ENCODE measurements at places on chromosomes 4 and X.

DNA sequence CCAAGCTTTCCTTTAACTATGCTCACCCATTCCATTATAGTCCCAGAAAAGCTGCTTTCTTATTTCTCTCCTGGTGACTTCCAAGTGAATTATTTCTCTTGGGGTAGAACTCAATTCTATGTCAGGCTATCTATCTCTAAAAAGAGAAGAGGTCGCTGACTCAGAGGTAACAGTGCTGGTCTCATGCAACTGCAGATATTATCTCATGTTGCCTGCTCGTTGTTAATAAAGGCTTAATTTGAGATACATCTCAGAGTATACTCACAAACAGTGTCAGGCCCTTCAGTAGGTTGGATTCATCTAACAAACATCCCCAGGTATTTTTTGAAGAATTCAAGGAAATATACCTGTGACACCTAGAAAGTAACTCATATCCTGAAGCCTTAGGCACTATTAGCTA, 2.7 kb downstream of the TMEM154 start:
- DNase-seq: no peak

DNA sequence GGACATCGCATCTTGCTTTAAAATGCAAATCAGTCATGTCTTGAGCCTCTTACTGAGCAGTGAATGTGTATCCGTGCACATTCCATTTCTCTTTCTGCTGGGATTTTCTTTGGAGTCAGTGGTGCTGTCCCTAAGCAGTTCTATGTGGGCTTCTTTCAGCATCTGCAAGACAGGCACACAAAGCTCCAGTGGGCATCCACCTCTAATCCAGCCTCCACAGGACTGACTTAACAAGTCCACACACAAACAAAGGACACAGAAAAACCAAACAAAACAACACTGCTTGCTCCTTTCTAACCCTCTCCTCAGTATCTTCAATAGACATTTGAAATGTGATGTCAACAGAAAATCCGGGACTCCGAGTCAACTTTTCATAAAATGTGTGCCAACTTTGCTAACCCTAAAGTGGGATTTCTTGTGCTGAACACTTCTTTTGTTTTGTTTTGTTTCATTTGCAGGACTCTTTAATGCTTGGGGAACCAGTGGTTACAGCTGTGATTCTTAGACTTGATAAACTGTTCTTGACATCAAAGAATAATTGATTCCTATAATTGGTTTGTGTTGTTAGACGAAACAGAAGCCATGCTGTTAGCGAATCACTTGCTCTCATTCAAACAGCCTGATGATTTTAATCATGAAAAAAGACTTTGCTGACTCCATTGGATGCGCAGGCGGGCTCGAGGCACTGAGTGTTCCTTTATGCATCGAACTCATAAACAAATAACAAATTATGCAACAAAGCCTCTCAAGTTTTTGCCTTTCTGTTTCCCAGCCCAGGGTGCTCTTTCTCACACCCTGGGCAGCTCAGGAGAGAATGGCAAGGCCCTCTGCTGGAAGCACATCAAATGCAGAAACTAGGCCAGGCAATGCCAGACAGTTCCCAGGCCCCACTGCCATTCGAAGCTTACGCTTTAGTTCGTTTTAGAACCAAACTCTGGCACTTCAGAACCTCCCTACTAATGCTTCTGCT, 20.1 kb downstream of the ETNPPL start:
- DNase-seq: no peak

DNA sequence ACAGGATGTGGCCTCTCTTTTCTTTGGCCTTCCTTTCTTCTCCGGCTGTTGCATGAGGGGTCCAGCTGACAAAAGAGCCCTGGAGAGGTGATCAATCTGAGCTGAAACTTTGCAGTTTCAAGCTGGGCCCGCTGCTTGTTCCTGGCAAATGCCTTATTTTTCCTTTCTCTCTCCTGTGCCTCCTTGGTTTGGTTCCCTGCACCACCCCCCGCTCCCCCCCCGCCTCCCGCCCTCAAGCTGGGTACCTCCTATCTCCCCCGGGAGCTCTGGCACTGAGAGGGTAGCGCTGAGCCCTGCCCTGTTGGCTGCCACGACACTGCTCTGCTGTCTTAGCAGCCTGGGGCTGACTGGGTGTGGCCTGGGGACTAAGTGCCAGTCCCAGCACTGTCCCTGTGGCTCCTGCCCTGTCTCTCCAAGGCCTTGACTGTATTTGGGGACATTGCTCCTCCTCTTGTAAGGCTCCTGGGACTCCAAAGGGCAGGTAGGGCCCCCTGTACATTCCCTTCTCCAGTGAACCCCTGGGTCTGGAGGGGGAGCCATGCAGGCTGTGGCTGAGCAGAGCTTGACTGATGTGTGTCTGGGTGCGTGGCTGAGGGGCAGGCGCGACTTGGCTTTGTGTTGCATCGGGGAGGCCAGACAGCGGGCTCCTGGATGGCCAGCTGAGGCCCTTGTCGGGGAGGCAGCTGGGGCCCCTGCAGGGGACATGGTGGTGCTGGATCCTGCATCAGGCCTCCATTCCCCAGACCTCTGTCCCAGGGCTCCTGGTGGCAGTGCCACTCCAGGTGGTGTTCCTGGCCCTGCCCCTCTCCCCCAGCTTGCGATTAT, 1.1 kb downstream of the PLXNA3 start:
- DNase-seq: no peak

GRCh38 chrX:25383196-25383595, 367.4 kb upstream of the ARX start:
- DNase-seq: no peak

DNA sequence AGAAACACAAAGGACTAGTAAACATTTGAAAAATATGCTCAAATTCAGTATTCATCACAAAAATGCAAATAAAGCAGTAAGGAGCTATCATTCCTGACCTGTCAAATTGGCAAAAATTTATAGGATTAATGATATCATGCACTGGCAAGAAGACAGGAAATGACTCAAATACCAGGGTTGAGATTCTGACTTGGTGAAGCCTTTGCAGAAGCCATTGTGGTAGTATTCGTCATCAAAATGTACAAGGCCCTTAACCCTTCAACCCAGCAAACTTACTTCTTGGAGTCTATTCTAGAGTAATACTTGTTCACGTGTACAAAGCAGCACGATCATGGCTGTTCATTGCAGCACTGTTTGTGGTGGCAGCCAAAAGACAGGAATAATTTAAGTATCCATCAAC, 132.4 kb downstream of the ENOX2 start:
- no peak for DNase-seq

GRCh38 chr4:122914292-122914904, 8.0 kb downstream of the NUDT6 start:
- no peak for DNase-seq

DNA sequence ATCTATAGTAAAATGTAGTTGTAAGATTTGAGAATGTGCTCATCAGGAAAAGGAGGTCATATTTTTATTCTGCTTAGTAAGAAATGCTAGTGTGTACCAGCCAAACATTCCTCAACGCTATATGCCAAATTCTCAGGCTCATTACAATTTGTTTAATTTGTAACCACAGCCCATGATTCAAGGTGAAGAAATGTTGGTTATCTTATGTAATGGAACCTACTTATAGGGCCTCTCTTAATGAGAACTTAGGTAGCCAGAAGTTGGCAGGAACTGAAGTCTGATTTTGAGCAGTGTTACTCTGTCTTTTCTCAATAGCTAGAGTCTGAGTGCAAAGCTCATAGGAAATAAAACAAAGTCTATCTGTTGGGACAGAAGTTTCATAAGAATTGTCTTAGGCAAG, 595.0 kb downstream of the GLUD2 start:
- DNase-seq: no peak
